ENCODE measurements at places on chromosomes 5 and 9.
A peak's percentile ranks its signal among the peaks of the same experiment; 100 is the strongest.

GRCh38 chr5:11853796-11854195 is 50.5 kb downstream of the CTNND2 start:
- no peak overlapping the region for H3K27ac ChIP-seq
- no peak for DNase-seq
- no peaks in the 10 kb centered on the region for H3K36me3 ChIP-seq
- H3K27me3 ChIP-seq = no peaks in the 10 kb centered on the region
- H3K4me1 ChIP-seq = no peaks in the 10 kb centered on the region
- no peak overlapping the region for H3K4me3 ChIP-seq

- no peak overlapping the region for H3K4me3 ChIP-seq
- H3K27ac ChIP-seq = no peak overlapping the region
Observed at GRCh38 chr9:92247296-92247695, 46.2 kb downstream of the IARS1 start.

GRCh38 chr5:69007163-69007562 is 86.7 kb upstream of the SLC30A5 start:
- H3K4me3 ChIP-seq = no peak overlapping the region
- no peak for DNase-seq
- H3K4me1 ChIP-seq = peaks cover 5% of the 10 kb centered on the region
- no peaks in the 10 kb centered on the region for H3K27me3 ChIP-seq
- no peaks in the 10 kb centered on the region for H3K36me3 ChIP-seq

GRCh38 chr5:169805527-169805934 is 168.5 kb downstream of the DOCK2 start:
- DNase-seq = peak; percentile 5
- H3K27me3 ChIP-seq = peaks cover 20% of the 10 kb centered on the region
- no peak overlapping the region for H3K4me3 ChIP-seq
- no peaks in the 10 kb centered on the region for H3K4me1 ChIP-seq
- no peak overlapping the region for H3K27ac ChIP-seq

GRCh38 chr5:142063878-142064331 is 44.7 kb upstream of the NDFIP1 start:
- no peaks in the 10 kb centered on the region for H3K36me3 ChIP-seq
- DNase-seq = peak; percentile 57
- no peaks in the 10 kb centered on the region for H3K27me3 ChIP-seq
- H3K27ac ChIP-seq = peak overlapping the region; percentile 93
- H3K4me1 ChIP-seq = peaks cover 34% of the 10 kb centered on the region

DNA sequence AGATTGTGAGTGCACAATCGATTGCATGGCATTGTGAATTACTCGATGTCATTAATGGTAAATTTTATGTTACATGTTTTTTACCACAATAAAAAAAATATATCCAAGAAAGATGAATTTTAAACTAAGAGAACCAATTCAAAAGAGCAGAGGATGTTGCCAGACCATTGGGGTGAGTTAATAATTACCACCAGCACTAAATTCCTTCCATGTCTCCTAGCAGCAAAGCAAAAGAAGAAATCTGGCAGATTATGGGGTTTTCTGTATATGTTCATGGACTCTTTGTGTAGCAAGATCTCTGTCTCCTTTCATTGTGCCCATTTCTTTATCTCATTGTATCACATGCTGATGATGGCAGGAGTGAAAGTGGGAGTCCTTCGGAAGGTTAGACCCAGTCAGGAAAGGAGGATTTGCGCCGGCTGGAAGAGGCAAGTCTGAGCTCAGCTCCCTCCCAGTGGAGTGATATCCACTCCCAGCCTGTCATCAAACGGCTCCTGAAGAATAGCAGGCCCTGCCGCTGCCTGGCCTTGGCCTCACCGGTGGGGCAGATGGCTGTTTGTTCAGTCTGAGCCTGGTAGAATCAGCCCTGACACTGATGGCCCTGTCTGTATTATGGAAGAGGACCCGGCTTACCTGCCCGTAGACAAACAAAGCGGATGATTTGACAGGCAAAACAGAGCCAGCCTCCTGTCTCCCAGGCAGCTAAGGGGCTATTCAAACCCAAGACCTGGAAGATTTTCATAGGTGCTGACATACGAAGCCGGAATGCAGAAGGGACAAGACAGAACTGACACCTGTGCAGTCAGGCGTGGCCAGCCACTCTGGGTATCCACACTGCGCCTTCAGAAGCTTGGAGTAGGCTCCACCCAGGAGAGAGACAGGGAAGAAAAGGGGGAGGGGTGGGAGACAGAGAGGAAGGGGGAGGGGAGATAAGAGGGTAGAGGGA is 21.9 kb upstream of the FOXE1 start:
- H3K4me3 ChIP-seq = no peak overlapping the region
- H3K36me3 ChIP-seq = no peaks in the 10 kb centered on the region
- peaks cover 85% of the 10 kb centered on the region for H3K27me3 ChIP-seq
- DNase-seq = no peak

DNA sequence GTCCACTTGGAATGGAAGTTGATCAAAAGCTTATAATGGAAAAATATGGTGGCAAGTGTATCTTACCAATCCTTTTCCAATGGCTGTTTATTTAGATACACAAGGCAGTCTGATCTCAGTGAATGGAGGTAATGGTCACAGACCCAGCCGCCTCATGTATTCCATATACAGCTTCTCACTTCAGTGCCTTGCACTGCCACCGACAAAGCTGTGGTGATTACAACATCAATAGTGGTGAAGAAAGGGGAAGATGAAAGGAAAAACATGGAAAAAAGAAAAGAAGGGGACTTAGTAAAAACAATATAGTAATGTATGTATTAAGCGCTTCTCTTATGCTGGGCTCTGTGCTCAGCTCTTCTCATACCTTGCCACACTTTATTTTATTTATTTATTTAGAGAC is 297.3 kb upstream of the RASA1 start:
- no peaks in the 10 kb centered on the region for H3K36me3 ChIP-seq
- no peak overlapping the region for H3K27ac ChIP-seq
- no peak for DNase-seq
- H3K27me3 ChIP-seq = no peaks in the 10 kb centered on the region
- H3K4me1 ChIP-seq = peaks cover 8% of the 10 kb centered on the region

DNA sequence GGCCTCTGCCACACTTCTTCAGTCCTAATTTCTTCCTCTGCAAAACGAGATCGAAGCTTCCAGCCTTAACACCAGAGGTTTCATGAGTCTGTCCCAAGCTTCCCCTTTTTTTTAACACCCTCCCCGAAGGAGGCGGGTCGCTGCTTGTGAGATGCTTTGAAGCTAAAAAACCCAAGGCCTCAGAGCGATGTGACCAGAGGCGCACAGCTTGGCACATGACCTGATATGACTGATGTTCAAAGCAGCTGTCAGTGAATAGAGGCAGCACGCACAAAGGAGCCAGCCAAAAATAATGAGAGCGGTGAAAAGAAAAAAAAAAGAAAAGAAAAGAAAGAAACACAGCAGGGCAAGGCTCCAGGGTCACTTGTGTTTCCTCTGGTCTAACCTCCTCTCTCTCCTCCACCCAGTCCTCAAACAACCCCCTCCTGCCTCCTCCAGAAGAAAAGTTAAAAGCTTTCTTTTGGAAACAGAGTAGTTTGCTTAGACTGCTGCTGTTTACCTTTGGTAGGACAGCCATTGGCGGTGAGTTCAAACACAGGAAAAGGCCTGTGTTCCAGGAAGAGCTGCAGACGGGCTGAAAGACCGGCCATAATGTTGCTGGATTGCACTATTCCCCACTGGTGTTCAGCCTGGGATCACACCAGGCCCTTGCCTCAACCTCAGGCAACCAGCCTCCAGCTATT is 10.9 kb upstream of the ZNF366 start:
- H3K27me3 ChIP-seq = no peaks in the 10 kb centered on the region
- H3K27ac ChIP-seq = peak overlapping the region; percentile 74
- peaks cover 6% of the 10 kb centered on the region for H3K36me3 ChIP-seq
- DNase-seq = peak; percentile 17
- H3K4me1 ChIP-seq = peaks cover 32% of the 10 kb centered on the region
- H3K4me3 ChIP-seq = peak overlapping the region; percentile 8

DNA sequence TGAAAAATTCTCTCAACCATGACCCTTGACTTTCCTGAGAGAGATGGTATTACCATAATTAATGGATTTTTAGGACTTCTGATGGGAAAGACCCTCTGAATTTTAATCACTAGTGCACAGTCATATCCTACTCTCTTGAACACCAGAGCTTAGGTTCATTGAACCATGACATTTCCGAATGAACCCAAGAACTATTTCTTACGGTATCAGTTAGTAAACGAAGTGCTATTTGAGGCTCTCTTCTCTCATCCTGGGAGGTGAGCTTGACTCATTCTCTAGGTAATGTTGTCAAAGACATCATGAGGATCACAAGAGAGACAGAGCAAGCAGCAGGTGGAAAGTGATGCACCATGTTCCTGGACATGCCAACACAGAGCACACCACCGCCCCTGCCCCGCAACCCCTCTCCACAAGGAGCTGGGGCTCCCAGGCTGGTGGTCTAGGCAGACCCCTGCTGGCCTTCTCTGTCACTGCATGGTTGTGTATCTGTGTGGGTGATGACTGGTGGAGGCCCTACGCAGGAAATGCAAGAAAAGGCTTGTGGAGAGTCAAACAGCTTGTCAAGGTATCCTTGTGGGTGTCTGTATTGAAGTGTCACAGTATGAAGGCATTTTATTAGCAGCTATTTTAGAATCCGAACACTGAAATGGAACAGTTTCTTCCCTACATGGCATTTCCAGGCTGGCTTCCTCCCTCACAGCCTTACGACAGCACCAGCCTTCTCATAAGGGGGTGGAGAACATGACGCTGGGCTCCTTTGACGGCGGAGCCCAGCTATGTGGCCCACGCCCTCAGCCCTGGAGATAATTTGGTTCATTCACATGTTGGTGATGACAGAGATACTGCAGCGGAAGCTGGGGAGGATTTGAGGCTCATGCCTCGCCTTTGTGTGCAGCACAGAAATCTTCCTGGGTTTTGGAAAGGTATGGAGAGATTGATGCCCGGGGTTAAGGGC is 297.6 kb downstream of the NTRK2 start:
- H3K27me3 ChIP-seq = no peaks in the 10 kb centered on the region
- DNase-seq = peak; percentile 14
- peaks cover 10% of the 10 kb centered on the region for H3K4me1 ChIP-seq
- no peaks in the 10 kb centered on the region for H3K36me3 ChIP-seq
- peak overlapping the region; percentile 13 for H3K27ac ChIP-seq
- H3K4me3 ChIP-seq = no peak overlapping the region

GRCh38 chr9:116979456-116979855 is 292.4 kb downstream of the TRIM32 start:
- H3K27me3 ChIP-seq = peaks cover 6% of the 10 kb centered on the region
- no peak overlapping the region for H3K4me3 ChIP-seq
- H3K36me3 ChIP-seq = no peaks in the 10 kb centered on the region
- DNase-seq = no peak
- H3K4me1 ChIP-seq = no peaks in the 10 kb centered on the region

GRCh38 chr5:56208681-56209080 is 24.4 kb downstream of the ANKRD55 start:
- H3K4me1 ChIP-seq = peaks cover 12% of the 10 kb centered on the region
- no peak overlapping the region for H3K4me3 ChIP-seq
- no peak for DNase-seq
- H3K27ac ChIP-seq = no peak overlapping the region
- no peaks in the 10 kb centered on the region for H3K27me3 ChIP-seq

DNA sequence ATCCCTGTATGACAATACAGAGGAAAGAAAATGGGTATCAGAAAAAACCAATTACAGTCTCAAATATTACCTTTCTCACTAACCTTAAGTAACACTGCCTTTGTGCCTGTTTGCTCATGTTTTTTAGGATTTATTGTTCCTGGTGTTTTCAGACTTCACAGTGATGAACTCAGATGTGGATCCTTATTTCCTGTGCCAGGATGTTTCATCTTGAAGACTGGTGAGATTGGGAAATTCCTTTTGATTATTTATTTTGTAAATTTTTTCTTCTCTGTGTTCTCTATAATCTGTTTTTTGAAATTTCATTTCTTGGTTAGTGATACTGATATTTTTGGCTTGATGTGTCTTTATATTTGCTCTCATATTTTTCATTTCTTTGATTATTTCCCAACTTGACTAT is 142.4 kb upstream of the GRIN3A start:
- no peak overlapping the region for H3K4me3 ChIP-seq
- H3K4me1 ChIP-seq = no peaks in the 10 kb centered on the region
- H3K27me3 ChIP-seq = peaks cover 19% of the 10 kb centered on the region
- H3K36me3 ChIP-seq = no peaks in the 10 kb centered on the region

- H3K4me3 ChIP-seq = no peak overlapping the region
- H3K27me3 ChIP-seq = no peaks in the 10 kb centered on the region
- peaks cover 17% of the 10 kb centered on the region for H3K4me1 ChIP-seq
- no peak overlapping the region for H3K27ac ChIP-seq
- H3K36me3 ChIP-seq = peaks cover 2% of the 10 kb centered on the region
Observed at GRCh38 chr5:30968971-30969370, 224.5 kb upstream of the CDH6 start.

DNA sequence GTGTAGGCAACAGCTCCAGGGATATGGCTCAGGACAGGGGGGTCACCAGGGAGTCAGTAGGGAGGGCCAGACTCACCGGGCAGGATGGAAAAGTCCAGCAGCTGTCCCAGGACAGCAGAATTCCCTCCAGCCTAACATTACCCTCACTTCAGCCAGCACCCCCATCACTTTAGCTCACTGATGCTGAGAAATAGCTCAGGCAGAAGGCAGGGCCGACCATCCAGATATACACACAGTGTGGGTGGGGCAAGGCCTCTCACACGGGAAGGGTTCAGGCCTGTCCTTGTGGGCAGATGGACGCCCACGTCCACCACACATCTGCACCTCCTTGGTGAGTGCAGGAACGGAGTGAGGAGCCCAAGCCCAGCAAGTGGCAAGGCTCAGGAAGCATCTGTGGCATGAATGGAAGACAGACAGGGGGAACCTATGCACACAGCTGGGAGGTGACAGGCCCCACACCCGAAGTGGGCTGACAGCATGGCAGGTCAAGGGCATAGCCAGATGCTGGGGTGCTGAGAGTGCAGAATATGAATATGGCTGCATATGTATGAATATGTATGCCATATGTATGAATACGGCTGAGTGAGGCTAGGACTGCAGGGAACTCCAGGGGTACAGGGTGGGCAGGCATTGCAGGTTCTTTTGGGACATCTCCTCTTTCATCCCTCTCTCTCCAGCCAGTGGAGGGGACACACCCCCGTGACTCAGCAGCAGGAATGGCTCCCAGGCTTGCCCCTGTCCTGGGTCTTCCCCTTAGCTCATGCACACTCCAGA is 17.0 kb downstream of the BICD2 start:
- peaks cover 2% of the 10 kb centered on the region for H3K36me3 ChIP-seq
- DNase-seq = no peak
- no peak overlapping the region for H3K4me3 ChIP-seq
- peaks cover 49% of the 10 kb centered on the region for H3K4me1 ChIP-seq

DNA sequence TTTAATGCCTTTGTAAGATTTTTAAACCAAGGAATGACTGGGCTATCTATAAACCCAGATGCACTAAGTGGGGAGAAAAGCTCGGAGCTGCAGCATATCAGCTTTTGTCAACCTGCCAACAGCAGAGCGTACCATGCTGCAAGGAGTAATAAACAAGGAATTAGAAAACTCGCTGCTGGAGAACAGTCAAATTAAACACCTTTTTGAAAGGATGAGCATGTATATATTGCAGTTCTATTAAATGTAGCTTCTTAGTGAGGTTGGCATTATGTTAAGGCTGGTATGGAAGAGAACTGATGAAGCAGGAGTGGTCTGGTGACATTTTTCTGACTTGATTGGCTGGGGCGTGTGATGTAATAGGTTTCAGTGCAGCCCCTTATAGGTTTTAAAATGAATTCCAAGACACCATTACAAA is 74.7 kb downstream of the PIK3R1 start:
- no peaks in the 10 kb centered on the region for H3K27me3 ChIP-seq
- peaks cover 64% of the 10 kb centered on the region for H3K4me1 ChIP-seq
- DNase-seq = no peak
- peak overlapping the region; percentile 87 for H3K4me3 ChIP-seq
- H3K36me3 ChIP-seq = peaks cover 16% of the 10 kb centered on the region
